ENCODE measurements at places on chromosomes 6 and 20.
A peak's percentile ranks its signal among the peaks of the same experiment; 100 is the strongest.

GRCh38 chr6:124203101-124203811, 399.6 kb downstream of the NKAIN2 start:
- DNase-seq = no peak

DNA sequence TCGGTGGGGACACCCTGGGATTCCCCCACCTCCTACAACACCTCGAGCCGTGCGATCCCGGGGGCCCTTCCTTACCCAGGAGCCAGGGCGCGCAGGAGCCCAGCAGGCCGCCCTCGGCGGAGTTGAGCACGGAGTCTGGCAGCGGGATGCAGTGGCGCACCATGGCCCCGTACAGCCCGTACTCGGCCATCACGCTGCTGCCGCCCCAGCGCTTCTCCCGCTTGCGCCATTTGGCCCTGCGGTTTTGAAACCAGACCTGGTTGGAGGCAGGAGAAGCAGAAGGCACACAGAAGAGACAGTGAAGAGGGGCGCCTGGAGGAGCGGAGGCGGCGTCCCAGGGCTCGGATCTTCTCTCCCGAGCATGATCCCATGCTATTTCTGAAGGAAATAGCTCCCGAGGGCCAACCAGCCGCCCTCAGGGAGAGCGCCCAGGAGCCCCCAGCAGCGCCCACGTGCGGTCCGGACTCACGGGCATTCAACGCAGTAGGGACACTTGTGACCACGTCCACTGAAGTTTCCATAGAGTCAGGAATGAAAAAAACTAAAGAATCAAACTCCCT, 4.3 kb downstream of the VSX1 start:
- no peak for DNase-seq

DNA sequence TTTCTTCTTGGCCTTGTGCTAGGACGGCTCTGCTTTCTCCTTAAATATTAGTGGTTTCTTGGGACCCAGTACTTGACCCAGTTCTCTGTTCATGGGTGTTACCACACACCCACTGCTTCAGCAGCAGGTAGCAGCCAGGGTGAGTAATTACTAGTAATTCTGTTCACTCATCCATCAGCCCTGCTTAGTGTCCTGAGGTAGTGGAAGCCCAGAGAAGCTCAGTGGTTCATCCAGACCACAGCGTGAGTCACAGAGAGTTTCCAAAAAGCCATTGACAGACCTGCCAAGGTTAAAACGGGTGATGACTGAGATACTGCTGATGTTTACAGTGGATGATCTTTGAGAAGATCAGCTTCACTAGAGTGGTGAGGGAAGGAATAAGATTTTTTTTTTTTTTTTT, 51.7 kb upstream of the HINT3 start:
- DNase-seq = no peak

DNA sequence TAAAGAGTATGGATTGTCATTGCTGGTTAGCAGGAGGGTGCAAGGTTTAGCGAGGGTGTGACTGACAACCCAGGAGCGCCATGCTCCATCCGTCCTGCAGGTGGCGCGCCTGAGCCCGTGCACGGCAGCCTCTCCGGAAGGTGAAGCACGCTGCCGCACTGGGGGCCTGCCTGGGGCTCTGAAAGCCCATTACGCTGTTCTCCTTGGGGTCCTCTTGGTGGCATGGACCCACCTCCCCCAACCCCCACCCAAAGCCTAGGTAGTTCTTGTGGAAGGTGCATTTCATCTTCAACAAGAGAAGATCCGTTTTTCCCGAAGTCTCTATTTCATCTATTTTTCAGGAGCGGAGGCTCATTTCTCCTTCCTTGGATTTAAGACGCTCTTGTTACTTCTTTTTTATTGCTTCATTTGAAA, 197.4 kb upstream of the KCNG1 start:
- DNase-seq = no peak

- peak; percentile 69 for DNase-seq
These were observed 40.6 kb downstream of the MAFB start for GRCh38 chr20:40648210-40649072.

DNA sequence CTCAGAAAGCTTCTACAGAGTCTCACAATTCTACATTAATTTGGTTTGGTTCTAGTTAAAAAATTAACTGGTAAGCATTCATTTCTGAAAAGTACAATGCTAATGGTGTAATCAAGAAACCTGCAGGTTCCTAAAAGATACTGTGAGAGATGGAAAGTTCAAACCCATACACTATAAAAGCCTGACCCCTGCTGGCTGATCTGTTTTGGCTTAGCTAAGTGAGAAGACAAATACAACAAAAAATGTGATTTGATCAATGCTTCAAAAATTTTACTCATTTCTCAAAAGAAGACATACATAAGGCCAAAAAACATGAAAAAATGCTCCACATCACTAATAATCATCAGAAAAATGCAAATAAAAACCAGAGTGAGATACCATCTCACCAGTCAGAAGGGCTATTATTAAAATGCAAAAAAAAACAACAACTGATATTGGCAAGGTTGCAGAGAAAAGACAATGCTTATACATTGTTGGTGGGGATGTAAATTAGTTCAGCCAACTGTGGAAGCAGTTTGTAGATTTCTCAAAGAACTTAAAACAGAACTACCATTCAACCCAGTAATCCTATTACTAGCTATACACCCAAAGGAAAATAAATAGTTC, 102.8 kb downstream of the MOXD1 start:
- peak; percentile 71 for DNase-seq

DNA sequence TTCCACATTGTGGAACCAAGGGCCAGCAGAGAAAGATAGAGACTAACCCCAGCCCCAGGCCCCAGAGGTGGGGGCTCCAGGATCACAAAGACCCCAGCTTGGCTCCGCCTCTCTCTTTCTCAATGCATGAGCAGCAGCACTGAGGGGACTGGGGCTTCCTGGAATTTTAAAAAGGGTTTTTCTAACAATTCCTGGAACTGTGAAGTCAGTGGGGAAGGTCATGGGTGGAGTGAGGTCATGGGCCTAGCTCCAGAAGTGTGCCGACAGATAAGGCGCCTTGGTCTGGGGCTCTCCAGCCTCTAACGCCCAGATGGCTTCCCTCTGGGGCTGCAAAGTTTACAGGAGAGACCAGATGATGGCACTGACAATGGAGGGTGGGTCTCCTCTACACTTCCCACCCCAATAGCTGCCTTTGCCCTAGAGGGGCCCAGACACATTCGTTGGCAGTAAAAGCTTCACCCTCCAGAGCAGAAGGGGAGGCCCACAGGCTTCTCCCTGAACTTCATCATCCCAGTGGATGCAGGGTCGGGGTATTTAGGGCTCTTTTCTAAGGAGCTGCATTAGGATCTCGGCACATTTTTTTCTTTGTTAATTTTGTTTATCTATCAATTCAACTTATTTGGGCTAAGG, 46.9 kb upstream of the CD93 start:
- no peak for DNase-seq

DNA sequence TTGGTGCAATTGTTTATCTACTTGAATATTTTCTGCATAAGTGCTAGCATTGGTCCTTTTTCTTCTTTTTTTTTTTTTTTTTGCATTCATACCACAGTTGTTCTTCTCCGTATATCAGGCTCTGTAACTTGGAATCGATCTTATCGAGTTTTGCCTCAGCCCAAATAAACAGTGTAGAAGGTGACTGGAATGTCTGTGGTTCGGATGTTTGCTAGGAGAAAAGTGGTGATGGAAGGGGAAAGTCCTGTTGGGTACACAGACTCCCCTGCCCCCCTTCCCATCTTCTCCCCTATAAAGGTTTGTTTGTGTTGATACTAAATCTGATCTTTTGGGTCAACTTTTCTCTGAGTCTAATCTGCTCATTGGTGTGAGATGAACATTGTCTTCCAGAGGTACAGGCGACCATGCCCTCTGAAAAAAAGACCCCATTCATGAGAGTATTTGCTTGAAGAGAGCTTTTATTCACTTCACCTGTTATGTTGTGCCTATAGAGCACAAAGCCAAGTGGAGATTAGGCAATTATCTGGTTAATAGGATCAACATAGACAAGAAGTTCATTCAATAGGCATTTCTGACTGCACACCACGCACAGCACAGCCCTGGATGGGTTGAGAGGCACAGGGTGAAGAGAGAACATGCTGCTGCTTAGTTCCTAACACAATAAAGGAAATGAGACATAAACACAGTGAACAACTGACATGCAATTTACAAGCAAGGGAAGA, 620.0 kb downstream of the PKHD1 start:
- no peak for DNase-seq

DNA sequence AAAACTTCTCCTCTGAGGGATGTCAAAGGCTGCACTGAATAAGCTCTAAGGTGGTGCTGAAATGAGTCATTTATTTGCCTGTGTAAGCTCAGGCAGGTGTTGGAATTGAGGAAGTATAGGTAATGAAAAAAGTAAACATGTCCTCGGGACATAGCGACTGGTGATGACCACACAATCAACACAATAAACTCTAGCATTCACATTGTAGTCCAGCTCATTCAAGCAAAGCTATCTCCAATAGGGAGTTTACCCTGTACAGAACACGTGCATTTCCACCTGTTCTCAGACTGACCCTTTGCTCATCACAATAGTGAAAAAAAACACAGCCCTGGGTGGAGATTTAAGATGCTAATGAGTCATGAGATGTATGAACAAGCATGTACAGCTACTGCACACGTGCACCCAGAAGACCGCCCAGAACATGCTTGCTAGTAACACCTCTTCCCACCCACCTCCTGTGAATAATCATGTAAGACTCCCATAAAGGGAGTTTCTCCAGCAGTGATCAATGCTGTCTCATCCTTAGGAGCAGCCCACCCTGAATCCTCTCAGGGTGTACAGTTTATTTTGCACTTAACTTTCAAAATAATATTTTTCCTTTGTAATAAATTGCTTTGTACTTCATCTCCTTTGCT, 33.0 kb upstream of the POU5F1 start:
- DNase-seq = no peak

DNA sequence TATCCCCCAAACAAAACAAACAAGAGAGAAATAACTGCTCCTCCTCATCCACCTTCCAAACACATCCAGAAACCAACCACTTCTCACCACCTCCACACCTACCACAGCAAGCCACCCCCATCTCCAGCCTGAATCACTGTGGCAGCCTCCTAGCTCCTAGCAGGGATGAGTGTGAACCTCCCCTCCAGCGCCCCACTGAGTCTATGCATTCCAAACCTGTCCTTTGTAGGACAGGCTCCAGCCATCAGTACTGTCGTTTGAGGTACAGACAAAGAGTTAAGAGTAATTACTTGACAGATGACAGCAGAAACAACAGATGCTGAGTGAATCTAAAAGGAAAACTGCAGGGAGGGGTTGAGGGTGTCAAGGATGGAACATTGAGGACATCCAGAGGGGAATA, 2.4 kb downstream of the METTL24 start:
- no peak for DNase-seq

DNA sequence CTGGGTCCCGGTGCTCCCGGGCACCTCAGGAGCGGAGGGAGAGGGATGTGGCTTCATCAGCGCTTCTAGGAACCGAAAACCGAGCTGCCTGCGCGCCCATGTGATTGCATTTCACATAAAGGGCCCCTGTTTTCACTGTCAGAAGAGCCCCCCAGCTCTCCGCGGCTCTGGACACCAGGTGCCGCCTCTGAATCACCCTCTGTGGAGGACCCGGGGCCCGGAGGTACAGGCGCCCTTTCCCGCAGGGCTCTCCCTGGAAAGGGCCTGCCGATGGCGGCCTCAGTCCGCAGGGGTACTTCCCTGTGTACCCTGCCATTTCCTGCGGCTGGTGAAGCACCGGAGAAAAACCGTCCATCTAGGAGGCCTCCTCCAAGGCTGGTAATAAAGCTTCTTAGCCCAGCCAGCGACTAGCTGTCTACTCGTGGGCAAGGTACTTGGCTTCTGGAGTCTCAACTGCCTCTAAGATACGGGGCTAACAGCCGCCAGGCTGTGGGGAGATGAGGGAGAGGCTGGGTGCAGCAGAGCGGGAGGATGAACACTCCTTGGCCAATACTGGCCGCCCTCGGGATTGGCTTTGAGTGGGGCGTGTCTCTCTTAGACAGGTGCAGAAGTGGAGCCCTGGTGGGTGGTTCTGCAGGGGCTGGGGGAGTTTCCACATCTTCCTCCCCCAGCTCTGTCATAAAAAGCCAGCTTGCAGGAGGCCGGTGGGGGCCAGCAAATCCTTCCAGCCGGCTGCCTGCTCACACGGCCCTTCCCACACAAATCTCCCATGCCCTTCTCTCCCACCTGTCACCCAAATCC, 1.6 kb downstream of the PPP1R16B start:
- peak; percentile 56 for DNase-seq

DNA sequence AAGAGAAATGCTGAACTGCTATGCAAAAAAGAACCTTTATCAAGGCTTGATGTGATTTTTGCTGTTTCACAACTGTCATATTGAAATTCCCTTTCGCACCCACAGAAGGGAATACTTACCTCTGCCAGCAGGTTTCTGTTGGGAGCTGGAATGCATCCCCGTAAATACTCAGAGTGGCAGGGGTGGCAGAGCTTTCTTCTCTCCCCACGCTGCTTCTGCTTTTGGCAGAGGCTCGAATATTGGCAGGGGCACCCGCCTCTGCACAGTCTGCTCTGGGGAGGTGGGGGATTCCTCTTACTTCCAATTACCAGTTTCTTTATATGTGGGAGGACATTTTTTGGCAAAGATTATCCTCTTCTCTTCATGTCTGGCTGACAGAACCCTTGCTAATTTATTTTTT, 28.4 kb downstream of the TMEM200A start:
- DNase-seq = no peak

GRCh38 chr6:28145231-28145630, 3.5 kb downstream of the ZKSCAN8 start:
- DNase-seq = no peak

DNA sequence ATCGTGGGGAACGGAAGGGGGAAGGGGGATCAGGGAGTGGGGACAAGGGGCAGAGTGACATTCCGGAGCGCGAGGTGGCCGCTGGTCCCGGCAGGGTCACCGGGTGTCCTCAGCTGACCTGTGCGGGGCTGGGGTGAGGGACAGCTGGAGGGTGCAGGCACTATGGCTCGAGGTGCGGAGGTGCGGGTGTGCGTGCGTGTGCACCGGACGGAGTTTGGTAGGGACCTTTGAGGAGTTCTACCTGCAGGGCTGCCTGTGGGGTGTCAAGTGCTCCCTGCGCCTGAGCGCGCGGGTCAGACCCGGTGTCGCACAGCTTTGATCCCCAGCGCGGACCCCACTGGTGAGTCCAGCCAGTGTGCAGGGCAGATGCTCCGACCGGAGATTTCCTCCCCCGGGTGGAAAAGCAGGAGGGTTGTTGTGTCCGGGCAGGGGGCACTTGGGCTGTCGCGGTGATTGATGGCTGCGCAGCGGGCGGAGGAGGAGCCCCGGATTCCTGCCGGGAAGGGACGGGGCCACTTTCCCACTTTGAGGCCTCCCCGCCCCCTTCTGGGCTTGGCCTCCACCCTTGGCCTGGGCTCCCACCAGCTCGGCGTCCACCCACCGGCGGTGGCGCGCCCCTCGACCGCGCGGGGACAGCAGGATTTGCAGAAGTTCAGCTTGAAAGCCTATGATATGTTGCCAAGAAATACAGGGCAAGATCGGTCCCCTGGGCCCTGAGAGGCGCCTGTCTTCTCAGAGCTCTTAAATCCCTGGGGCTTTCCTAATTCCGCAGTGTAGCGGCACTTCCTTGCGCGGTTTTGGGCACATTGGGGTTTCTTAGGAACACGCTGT, 658 bp downstream of the RIN2 start:
- no peak for DNase-seq

GRCh38 chr6:88376768-88377387, 210.7 kb upstream of the CNR1 start:
- DNase-seq = no peak

- no peak for DNase-seq
These were observed 15.7 kb downstream of the AURKA start for GRCh38 chr20:56376331-56376730.
